ENCODE measurements at places on chromosomes 11 and 22. TPM values are rescaled to one million over a fixed set of nuclear protein-coding genes. Genes with fewer than 3 reads are reported as not detected.
A peak's percentile ranks its signal among the peaks of the same experiment; 100 is the strongest.

PHLDA2 gene
- 96.1 TPM for total RNA-seq

LMO2 gene
- 0.70 TPM for total RNA-seq

TOLLIP gene
- 71.6 TPM for total RNA-seq

OLFML1 gene
- total RNA-seq: 59.7 TPM

MYOD1 gene
- total RNA-seq: not detected

DNA sequence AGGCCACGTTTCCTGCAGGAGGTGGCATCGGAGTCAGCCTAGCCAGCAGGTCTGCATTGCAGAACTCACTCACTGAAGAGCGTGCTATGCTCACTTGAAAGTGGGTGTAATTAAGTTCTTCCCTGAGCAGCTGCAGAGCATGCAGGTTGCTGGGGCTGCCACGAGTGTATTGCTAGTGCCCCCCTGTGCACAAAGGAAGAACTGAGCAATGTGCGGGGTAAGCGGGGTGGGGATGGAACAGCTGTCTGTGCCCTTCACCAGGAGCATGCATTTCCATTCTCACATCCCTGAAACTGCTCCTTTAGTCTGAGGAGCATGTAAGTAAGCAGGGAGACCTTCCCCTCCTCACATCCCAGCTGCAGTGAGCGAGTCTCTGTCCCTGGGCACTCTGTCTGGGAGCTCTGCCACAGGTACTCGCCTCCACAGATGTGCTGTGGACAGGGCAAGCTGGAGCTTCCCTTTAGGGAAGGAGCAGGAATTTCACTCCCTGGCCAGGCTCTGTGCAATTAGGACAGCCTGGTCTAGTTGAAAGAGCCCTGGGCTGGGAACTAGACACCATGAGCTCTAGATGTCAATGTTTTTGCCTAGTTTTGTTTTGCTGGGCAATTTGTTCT lies 1031.8 kb downstream of the NTM start:
- H3K4me3 ChIP-seq: no peak overlapping the region
- H3K27me3 ChIP-seq: peaks cover 38% of the 10 kb centered on the region
- H3K4me1 ChIP-seq: no peaks in the 10 kb centered on the region
- no peak overlapping the region for H3K27ac ChIP-seq
- DNase-seq: no peak
- H3K36me3 ChIP-seq: no peaks in the 10 kb centered on the region

DNA sequence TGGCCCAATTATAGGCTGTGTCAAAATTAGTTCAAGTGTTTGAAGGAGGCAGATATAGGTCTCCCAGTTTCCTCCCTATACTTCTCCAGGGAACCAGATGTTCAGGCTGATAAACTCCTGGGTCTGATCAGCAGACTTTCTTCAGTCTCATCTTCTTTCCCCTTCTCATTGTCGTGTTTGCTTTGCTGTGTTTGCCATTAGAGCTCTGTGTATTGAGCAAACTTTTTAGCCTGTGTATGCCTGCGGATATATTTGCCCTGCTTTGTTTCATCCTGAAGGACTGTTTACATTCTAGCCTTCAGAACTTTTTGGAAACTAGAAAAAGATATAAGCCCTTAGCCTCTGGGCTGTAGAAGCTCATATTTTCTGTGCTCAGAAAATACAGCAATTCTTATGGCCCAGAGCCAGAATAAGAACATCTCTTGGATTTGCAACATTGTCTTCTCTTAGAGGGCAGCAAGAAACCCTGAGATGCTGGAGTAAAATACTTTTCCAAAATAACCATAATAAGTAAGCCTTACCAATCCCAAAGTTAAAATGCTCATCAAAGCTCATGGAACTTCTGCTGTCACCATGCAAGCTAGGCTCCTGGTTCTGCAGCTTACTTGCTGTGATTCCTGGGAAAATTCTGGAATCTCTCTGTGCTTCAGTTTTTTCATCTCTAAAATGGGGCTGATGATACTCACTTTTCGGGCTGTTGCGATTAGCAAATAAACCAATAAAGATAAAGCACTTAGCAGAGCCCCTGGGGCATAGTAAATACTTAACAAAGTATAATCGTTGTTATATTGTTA lies 34.1 kb upstream of the ME3 start:
- no peak for DNase-seq
- no peak overlapping the region for H3K27ac ChIP-seq
- no peak overlapping the region for H3K4me3 ChIP-seq
- H3K4me1 ChIP-seq: peaks cover 10% of the 10 kb centered on the region
- H3K27me3 ChIP-seq: no peaks in the 10 kb centered on the region

GRCh38 chr11:97622795-97623194 lies 1233.0 kb downstream of the JRKL start:
- H3K27me3 ChIP-seq: no peaks in the 10 kb centered on the region
- no peak overlapping the region for H3K27ac ChIP-seq
- H3K4me1 ChIP-seq: peaks cover 4% of the 10 kb centered on the region
- DNase-seq: no peak

GRCh38 chr11:2527621-2528291 lies 82.9 kb downstream of the KCNQ1 start:
- no peak overlapping the region for H3K27ac ChIP-seq
- H3K36me3 ChIP-seq: no peaks in the 10 kb centered on the region
- no peak overlapping the region for H3K4me3 ChIP-seq
- peaks cover 19% of the 10 kb centered on the region for H3K27me3 ChIP-seq
- peaks cover 7% of the 10 kb centered on the region for H3K4me1 ChIP-seq

- no peak for DNase-seq
- H3K4me3 ChIP-seq: no peak overlapping the region
- no peaks in the 10 kb centered on the region for H3K27me3 ChIP-seq
- no peaks in the 10 kb centered on the region for H3K36me3 ChIP-seq
- no peak overlapping the region for H3K27ac ChIP-seq
These were observed 298.4 kb upstream of the LUZP2 start for GRCh38 chr11:24198481-24198880.

DNA sequence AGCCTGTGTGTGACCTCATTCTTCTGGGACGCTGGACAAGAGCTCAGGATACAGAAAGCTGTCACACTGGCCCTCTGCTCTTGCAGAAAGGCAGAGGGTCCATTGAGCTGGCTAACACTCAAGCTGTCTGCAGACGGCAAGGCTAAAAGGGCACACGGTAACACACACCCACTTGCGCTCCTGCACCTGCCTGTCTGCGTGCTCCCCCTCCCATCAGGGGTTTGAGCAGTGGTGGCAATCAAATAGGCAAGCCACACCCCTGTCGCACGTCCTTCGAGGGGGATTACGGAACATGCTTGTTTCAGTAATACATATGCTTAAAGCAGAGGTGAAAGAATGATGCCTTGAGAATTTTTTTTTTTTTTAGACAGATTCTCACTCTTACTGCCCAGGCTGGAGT lies 7.1 kb upstream of the QSER1 start:
- no peak overlapping the region for H3K4me3 ChIP-seq
- no peaks in the 10 kb centered on the region for H3K36me3 ChIP-seq

- no peak for DNase-seq
- no peak overlapping the region for H3K27ac ChIP-seq
- H3K27me3 ChIP-seq: no peaks in the 10 kb centered on the region
- H3K4me3 ChIP-seq: no peak overlapping the region
- no peaks in the 10 kb centered on the region for H3K4me1 ChIP-seq
These were observed 921.7 kb downstream of the LRRC4C start for GRCh38 chr11:40537734-40538133.

DNA sequence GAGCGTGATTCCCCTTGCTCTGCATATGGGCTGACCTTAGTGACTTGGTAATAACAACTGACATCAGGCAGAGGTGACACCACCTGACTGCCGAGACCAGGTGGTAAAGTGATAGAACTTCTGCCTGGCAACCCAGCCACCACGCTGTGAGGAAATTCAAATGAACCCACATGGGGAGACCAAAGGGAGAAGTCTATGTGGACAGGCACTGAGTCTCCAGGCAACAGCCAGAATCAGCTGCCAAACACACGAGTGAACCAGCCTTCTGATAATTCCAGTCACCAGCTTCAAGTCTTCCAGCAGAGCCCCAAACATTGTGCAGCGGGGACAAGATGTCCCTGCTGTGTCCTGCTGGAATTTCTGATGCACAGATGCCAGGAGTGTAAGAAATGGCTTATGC lies 29.7 kb downstream of the SPATA19 start:
- H3K4me3 ChIP-seq: no peak overlapping the region
- no peaks in the 10 kb centered on the region for H3K4me1 ChIP-seq
- no peak for DNase-seq

GRCh38 chr22:40671796-40672360 lies 7.4 kb upstream of the MCHR1 start:
- no peaks in the 10 kb centered on the region for H3K36me3 ChIP-seq
- H3K4me1 ChIP-seq: peaks cover 2% of the 10 kb centered on the region
- no peak for DNase-seq
- H3K27ac ChIP-seq: no peak overlapping the region
- H3K27me3 ChIP-seq: no peaks in the 10 kb centered on the region
- no peak overlapping the region for H3K4me3 ChIP-seq

DNA sequence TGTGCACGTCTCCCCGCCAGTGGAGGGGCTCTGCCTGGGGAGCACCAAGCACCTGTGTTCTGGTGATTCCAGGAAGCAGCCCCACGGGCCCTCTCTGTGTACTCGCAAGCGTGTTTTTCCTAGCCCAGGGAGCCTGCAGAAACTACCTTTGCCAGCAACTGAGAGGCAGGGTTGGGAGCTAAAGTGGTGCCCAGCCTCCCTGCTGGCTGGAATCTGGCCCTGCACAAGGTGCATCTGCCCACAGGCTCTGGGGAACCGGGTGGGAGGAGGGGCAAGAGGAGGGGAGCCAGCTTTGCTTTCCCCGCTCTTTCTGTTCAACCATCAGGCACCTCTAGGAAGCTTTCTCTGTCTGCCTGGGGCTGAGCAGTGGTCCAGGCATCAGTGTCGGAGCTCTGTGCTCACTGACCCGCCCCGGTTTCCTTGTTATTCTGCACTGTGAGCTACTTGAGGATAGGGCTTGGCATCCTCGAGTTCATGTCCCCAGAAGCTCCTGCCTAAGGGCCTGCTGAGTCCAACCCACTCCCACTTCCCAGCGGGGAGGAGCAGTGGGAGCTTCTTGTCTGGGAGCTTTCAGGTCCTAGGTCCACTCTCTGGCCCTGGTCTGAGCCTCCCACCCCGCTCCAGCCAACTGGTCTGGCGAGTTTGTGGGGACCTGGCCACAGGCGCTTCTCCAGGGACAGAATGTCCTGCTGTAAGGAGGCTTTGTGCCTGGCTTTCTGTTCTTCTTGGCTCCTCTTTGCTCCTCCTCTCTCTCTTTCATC lies 14.9 kb downstream of the DAGLA start:
- H3K4me3 ChIP-seq: no peak overlapping the region
- H3K4me1 ChIP-seq: peaks cover 59% of the 10 kb centered on the region
- no peaks in the 10 kb centered on the region for H3K36me3 ChIP-seq
- H3K27me3 ChIP-seq: no peaks in the 10 kb centered on the region

GRCh38 chr22:26643418-26644100 lies 13.8 kb upstream of the MIAT start:
- no peaks in the 10 kb centered on the region for H3K36me3 ChIP-seq
- H3K4me3 ChIP-seq: no peak overlapping the region
- peaks cover 15% of the 10 kb centered on the region for H3K4me1 ChIP-seq
- no peak overlapping the region for H3K27ac ChIP-seq
- peaks cover 51% of the 10 kb centered on the region for H3K27me3 ChIP-seq

DNA sequence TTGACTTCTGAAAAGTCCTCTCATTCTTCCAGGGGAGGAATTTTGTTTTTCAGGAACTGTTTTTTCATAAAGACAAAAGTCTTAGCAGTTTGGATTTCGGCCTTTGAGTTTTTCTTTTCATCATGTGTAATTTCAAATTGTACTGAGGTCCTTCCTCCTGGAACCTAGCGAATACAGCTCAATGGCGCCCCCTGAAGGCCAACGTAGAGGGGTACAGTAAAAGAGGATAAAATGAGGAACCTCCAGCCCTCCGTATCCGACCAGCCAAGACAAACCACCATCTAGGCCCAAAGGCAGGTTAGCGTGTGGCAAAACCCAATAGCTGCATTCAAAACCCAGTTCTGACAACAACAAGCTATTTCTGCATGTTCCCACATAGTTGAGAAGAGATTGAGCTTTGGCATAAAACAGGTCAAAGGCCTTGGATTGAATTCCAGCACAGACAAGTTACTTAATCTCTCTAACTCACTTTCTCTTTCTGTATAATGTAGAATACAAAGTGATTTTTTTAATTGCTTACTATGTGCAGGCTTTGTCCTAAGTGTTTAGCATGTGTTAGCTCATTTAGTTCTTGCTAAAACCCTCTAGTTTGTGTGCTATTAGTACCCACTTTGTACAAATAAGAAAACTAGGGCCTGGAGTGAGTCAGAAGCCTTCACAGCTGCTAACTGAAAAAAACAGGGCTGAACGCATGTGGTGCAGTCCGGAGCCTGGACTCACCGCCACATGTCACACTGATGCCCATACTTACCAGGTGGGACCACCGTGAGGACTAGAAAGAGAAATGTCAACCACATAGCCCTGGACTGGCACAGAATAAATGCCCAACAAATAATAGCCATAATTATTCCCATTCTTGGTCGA lies 43.2 kb upstream of the ETS1 start:
- DNase-seq: peak; percentile 94
- H3K4me3 ChIP-seq: no peak overlapping the region
- H3K27me3 ChIP-seq: no peaks in the 10 kb centered on the region
- peak overlapping the region; percentile 20 for H3K27ac ChIP-seq

- H3K4me1 ChIP-seq: no peaks in the 10 kb centered on the region
- H3K27ac ChIP-seq: no peak overlapping the region
- H3K4me3 ChIP-seq: no peak overlapping the region
- H3K27me3 ChIP-seq: peaks cover 26% of the 10 kb centered on the region
- DNase-seq: no peak
These were observed 25.8 kb upstream of the DAGLA start for GRCh38 chr11:61654397-61654829.

DNA sequence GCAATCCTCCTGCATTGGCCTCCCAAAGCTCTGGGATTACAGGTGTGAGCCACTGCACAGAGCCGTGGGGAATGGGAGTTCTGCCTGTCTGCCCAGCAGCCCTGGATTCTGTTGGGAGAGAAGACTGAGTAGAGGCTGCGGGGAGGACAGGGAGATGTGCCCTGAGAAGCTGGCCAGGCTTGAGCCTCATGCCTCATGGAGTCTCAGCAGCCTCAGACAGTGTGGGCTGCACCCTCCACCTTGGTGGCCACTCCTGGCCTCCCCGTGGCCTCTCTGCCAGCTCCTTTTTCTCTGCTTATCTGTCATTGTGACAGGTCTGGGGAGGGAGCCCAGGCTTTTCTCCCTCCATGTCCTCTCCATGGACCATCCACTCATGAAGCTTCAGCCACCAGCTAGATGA lies 43.2 kb downstream of the DKK3 start:
- no peak overlapping the region for H3K4me3 ChIP-seq
- no peak for DNase-seq
- H3K4me1 ChIP-seq: peaks cover 39% of the 10 kb centered on the region
- H3K27me3 ChIP-seq: no peaks in the 10 kb centered on the region
- no peak overlapping the region for H3K27ac ChIP-seq

DNA sequence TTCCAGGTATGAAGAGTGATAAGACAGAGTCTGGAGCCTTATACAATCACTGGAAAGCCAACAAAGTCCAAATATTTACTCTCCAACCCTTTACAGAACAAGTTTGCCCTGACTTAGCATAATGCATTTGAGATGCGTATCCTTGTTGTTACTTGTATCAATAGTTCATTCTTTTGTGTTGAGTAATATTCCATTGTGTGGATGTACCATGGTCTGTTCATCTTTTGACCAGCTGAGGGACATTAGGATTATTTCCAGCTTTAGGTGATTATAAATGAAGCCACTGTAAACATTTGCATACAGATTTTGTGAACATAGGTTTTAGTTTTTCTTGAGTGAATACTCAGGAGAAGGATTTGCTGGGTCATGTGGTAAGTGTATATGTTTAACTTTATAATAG lies 9.7 kb downstream of the SDHAF2 start:
- H3K4me3 ChIP-seq: no peak overlapping the region
- DNase-seq: no peak
- H3K4me1 ChIP-seq: peaks cover 7% of the 10 kb centered on the region
- H3K27me3 ChIP-seq: no peaks in the 10 kb centered on the region

Data from osteocyte (in vitro differentiated cells).